ENCODE measurements at places on chromosomes 1 and 21. TPM values are rescaled to one million over a fixed set of nuclear protein-coding genes. Genes with fewer than 3 reads are reported as not detected.

DNA sequence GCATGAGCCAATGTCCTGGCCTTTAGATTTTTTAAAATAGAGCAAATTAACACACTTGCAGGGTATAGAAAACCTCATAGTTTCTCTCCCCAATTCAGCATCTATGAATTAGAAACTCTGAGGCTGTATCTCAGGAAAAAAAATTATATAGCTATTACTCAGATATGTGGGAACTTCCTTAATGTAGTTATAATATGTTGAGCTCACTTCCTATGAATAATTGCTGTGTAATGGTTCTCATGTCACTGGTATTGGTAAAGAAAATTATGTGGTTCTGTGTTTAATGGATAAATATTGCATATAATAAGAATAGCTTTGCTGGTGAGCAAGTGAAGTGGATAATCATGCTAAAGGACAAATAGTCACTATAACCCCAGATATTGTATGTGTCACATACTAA lies 2019.8 kb downstream of the NCAM2 start:
- no peak for DNase-seq

CD58 gene
- 19.6 TPM for total RNA-seq

- DNase-seq, result no peak
Observed at GRCh38 chr1:64062941-64063581, 140.4 kb upstream of the UBE2U start.

GRCh38 chr1:19622204-19622603 lies 21.9 kb upstream of the NBL1 start:
- DNase-seq, result no peak

SASS6 gene
- total RNA-seq, result 2.4 TPM

DNA sequence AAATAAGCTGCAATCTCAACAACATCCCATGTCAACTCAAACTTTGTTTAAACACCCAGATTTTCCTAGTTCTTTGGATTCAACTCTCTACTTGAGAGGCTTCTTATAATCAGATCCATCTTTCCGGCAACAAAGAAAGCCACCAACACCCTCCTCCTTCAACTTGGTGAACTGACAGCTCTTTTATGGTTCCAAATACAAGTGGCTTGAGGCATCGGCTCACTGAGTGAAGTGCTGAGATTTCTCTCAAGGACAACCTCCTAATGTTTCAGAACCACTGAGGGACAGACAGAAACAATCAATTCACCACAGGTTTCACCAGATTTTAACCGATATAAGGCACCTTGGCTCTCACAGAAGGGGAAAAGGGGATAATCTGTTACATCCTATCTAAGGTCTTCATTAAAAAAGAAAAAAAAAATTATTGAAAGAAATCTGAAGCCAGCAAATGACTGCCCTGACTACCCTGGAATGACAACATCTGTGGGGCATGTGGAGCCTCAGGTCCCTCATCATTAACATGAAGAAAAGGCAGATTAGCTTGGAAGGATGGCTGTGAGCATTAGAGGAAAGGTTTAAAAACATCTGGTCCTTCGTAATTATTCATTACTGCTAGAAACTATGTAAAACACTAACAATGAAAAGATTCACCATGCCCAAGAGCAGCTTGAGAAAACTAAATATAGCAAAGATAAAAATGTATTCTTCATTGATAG lies 50.9 kb downstream of the PTPN14 start:
- no peak for DNase-seq

DNA sequence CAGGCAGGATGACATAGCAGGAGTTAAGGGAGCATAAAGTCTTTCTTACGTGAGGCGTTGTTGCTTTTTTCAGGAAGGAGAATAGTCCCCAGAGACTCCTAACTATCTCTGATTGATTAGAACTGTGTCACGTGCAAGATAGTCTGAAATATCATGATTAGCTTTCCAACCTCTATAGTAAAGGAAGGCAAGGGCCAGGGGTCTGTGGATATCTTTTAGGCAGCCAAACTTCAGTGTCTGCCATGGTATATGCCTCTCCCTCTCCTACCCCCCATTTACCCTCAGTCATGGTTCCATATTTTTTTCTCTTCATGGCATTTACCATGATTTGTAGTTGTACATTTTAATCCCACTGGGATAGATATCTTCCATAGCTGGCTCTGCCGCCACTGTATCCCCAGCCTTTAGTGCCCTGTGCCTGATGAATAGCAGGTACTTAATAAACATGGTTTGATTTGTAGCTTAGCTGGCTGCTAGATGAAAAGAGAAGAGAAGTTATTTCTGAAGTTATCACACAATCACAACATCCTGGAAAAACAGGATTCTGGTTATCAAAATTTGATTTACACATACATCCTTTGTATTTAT lies 318.7 kb upstream of the ST6GALNAC5 start:
- DNase-seq, result no peak

- DNase-seq, result no peak
Observed at GRCh38 chr1:41731516-41732030, 187.1 kb downstream of the HIVEP3 start.

LINGO4 gene
- not detected for total RNA-seq

PAPPA2 gene
- total RNA-seq, result 1.00 TPM

TMOD4 gene
- total RNA-seq, result 0.60 TPM

GRCh38 chr1:209375097-209375496 lies 208.4 kb upstream of the CAMK1G start:
- no peak for DNase-seq

DNA sequence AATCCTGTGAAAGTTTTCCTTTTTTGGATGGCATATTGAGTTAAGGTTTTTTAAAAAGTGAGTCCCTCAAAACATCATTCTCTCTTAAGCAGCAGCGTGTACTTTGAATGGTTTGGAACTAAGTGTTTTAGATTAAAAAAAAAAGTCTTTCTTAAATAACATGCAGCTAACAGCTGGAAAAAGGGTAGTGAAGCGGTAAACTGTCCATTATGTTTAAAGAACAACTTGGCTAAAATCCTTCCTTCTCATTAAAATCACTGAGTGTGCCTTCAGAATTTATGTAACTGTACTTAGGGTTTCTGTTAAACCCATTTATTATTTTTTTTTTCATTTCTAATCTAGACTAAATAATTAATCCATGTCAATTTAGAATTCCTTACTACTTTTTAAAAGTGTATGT lies 254.2 kb upstream of the ADAMTS5 start:
- DNase-seq, result no peak

DNA sequence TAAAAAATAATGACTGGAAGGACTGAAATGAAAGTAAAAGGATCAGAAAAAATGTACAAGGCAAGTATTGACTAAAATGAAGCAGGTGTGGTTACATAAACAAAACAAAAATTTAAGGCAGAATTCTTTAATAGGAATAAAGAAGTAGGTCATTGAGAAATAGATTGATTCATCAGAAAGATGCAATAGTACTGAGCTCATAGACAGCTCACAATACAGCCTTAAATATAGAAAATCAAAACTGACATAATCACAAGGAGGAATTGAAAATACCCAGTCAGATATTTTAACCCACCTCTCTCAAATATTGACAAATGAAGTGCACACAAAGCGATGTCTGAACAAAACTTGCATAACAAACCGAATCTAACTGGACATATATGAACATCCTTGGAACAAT lies 366.8 kb upstream of the DPYD start:
- DNase-seq, result no peak

- no peak for DNase-seq
Observed at GRCh38 chr1:210635108-210635507, 306.4 kb downstream of the HHAT start.

- DNase-seq, result no peak
Observed at GRCh38 chr1:56585985-56586384, 6.6 kb upstream of the PLPP3 start.

GRCh38 chr1:94199398-94199797 lies 38.0 kb downstream of the ARHGAP29 start:
- no peak for DNase-seq

CD1E gene
- total RNA-seq, result not detected

TRIM62 gene
- total RNA-seq, result 17.3 TPM

GRCh38 chr1:248686815-248687214 lies 15.8 kb downstream of the OR14I1 start:
- DNase-seq, result no peak

DNA sequence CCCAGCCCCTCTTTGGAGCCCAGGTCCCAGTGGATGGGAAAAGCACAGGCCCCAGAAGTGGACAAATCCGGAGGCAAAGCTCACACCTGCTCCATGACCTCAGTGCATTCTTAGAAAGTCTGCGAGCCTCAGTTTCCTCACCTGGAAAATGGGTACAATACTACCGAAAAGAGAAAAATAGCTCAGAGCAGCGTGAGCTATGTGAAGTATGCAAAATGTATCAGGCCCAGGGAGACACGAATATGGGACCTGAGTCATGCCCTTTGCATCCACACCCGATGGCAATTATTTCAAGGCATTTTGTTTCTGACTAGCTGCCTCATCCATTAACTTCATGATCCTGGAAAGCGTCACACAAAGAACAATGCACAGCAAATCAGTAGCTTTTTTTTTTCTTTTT lies 9.2 kb downstream of the ALDH4A1 start:
- no peak for DNase-seq

GRCh38 chr1:113389359-113389952 lies 859 bp upstream of the MAGI3 start:
- no peak for DNase-seq

GRCh38 chr1:107141491-107142126 lies 770 bp downstream of the NTNG1 start:
- peak; percentile 84 for DNase-seq

- DNase-seq, result no peak
Observed at GRCh38 chr1:172969611-172970010, 81.1 kb downstream of the TNFSF18 start.

DNA sequence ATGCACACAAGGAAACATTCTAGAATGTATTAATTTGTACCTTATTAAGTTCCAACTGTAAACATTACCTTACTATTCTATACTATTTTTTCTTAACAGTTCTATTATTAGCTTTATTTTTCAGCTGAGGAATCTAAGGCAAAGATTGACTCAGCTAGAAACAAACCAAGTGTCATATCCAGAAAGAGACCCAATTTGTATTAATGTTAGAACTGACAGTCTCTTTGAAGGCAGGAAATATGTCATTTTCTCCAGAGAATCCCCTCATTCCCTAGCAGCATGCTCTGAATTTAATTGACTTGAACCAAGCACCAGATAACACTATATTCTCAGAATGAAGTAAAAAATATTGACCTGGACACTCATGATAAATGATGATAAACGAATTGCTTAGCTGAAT lies 81.4 kb upstream of the PLPPR5 start:
- no peak for DNase-seq

DNA sequence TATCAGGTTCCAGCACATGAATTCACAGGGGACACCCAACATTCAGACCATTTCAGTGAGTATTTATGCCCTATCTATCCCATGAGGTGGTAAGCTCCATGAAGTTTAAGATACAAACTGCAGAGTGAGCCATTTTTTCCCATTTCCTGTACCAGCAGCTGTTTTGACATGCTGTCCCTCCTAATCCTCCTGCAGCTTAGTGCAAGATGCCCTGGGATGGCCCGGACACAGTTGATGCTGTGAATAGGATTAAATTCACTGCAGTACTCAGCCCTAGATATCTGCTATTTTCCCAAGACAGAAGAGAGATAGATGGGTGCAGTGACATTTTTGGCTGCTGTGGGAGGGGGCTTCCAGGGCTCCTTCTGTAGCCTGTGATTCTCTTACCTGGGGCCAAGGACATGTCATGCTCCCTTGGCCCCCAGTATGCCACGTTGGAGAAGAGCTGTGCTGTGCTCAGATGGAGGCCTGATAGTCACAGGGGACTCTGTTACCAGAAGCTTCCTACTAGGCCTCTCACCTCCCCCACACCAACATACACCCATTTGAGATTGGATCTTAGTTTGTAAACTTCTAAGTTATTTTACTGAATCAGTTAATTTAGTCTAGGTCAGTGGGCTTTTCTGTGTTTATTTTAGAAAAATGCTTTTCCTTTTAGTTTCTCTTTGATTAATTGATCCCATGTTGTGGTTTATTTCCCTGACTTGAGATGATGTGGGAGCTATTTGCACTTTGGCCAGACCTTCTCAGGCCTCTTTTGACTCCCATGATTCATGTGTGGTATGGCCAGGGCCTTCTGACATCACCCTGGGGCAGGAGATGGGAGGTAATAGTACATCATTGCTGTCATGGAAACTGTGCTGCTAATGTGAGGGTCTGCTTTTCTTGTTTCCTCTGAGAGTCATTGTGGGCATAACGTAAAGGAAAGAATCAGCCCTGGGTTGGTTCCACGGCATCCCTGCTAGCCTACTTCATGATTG lies 92.6 kb downstream of the ST3GAL3 start:
- DNase-seq, result no peak

DNA sequence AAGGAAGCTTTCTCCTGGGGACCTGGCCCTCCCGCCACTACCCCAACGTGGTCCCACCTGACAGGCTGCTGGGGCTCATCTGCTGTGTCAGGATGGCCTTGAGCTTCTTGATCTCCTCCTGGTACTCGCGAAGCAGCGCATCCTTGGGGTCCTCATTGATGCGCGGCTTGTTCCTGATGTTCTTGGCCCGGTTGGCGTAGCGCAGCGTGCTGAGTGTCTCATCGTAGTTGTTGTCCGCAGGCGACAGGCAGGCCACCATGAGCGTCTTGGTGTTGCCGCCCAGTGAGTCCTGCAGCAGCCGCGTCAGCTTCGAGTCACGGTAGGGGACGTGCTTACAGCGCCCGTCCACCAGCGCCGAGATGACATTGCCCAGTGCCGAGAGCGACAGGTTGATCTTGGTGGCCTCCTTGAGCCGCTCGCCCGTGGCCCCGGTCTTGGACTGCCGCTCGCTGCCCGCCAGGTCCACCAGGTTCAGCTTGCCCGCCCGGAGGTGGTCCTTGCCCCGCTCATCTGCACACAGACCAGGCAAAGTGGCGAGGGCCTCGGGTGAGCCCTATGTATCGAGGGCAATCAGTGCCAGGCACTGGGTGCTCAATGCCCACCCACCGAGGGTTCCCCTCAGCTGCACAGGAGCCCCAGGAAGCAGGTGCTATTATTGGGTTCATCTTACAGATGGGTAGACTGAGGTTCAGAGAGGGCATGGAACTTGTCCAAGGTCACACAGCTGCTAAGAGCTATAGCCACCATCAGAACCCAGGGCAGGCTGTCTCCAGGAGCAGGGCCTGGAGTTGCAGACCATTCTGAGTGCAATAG lies 13.2 kb downstream of the KIF17 start:
- no peak for DNase-seq

C1orf167 gene
- total RNA-seq, result 0.36 TPM

DNA sequence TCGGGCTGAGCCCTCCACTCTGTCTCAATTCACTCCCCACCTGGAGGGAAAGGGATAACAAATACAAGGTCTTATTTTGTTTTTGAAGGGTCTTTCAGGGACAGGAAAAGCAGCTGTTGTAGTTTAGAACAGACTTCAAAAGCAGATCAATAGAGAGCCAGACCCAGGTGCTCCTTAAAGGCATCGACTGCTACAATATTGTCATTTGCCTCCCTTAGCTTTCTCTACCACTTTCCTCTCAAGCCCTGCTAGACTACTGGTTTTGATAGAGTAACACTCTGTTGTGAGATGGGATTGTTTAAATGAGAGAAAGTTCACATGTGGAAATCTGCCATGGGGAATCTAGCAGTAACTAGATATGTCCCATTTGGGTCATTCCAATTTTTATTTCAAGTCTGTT lies 24.0 kb downstream of the RGS7 start:
- DNase-seq, result no peak
